ENCODE measurements at places on chromosomes 5 and 9.

GRCh38 chr5:76544268-76544926 is 78.8 kb downstream of the F2RL2 start:
- no peak for DNase-seq

DNA sequence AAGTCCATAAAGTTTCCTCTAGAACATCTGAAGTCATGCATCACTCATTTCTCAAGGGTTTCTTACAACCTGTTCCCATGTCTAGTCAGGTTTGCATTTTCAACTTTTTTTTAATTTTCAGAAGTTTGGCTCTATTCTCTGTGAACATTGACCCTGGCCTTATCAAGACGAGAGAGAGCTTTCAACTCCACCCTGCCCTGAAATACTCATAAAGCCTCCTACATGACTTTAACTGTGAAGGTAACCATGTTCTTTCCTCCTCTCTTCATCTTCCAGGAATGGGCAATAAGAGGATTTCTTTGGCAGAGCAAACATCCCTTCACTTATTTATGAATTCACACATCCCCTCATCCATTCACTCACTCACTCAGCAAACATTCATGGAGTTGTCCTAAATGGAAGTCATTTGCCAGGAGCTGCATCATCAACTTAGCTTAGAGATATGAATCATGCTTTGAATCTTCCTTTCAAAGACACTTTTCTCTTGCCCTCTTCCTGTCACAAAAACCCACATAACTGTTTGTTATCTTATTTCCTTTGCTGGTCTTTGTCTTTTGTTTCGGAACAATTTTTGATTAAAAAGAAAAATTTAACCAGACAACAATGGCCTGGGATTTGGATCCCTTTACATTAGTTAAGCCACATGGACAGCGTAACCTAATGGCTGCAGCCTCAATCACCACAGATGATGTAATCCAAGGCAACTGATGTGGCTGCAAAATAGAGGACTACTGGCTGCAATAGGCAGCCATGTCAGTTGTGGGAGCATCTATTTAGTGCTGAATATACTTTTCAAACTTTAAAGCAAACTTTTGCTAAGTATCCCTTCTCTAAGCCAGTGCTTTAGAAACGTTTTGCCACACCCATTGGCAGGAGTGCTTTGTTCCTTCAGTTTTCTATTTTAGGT is 43.0 kb upstream of the GNAQ start:
- DNase-seq: no peak

- DNase-seq: no peak
These were observed 9.8 kb downstream of the RUSC2 start for GRCh38 chr9:35499701-35500030.

- no peak for DNase-seq
These were observed 29.3 kb upstream of the SPDL1 start for GRCh38 chr5:169554251-169554650.

DNA sequence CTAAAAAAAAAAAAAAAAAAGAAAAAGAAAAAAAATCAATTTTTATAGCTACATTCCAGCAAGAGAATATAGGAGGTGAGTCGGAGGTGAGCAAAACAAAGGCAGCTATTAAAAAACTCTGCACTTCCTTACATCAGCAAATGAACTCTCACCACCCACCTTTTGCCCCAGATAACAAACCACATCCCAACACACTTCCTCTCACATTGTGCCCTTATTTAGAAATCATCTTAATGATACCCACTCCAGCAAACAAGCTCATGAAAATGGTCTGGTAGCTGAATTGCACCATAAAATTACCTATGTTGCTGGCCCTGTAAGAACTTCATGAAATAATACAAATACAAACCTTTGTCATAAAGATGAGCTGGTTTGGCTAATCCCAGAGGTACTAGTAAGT is 82.9 kb downstream of the CEMIP2 start:
- no peak for DNase-seq

DNA sequence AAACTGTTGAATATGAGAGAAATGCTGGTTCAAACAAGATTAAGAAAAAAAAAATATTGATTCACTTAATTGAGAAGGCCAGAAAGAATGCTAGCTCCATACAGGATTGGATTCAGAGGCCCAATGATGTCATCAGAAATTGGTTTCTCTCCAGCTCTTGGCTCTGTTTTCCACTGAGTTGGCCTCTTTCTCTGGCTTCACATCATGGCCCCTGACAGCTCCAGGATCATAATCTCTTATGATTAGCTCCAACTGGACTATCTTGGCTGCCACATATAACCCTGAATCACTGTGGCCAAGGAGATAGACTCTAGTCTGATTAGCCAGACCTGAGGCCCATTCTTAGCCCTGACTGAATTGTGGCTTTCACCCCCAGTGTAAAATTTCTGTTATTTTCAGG is 244.7 kb upstream of the GRAMD2B start:
- peak; percentile 59 for DNase-seq

DNA sequence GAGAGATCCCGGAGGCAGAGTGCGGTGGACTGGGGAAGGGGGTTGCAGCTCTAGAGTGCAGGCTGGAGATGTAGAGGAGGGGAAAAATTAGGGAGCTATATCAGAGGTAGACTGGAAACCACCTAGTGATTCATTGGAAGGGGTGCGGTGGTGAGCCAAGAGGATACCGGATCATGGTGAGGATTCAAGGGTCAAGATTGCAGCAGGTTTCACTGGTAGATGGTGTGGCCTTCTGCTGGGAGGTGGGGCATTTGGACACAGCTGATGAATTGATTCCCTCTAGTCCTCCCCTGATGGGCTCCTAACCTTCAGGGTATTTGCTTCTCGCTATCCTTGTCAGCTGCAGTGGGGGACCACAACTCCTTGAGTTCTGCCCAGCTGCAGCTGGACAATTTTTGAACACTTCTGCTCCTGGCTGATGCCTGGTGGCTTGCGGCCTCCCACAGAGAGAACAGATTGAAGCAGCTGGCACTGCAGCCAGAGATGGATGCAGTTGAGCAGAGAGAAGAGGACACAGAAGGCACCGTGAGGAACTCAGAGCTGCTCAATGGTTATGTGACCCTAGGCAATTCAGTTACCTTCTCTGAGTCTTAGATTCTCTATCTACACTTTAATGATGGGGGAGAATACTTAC is 134.4 kb upstream of the ABCA1 start:
- no peak for DNase-seq

DNA sequence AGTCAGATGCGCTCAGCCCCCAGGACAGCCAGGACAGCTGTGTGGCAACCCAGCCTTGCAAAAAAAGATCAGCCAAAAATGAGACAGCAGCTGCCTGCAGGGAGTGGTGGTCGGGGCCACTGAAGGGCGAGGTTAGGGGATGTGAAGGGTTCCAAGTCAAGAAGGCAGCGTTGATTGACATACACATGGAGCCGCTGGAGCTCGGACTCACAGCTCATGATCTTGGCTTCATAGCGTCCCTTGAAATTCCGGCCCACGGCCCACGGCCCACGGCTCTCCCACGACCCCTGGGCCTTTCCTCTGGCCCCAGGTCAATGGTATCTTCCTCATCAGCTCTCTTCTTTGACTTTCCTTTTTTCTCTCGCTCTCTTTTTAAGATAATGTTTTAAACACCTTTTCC is 390.0 kb upstream of the IRX4 start:
- DNase-seq: no peak

DNA sequence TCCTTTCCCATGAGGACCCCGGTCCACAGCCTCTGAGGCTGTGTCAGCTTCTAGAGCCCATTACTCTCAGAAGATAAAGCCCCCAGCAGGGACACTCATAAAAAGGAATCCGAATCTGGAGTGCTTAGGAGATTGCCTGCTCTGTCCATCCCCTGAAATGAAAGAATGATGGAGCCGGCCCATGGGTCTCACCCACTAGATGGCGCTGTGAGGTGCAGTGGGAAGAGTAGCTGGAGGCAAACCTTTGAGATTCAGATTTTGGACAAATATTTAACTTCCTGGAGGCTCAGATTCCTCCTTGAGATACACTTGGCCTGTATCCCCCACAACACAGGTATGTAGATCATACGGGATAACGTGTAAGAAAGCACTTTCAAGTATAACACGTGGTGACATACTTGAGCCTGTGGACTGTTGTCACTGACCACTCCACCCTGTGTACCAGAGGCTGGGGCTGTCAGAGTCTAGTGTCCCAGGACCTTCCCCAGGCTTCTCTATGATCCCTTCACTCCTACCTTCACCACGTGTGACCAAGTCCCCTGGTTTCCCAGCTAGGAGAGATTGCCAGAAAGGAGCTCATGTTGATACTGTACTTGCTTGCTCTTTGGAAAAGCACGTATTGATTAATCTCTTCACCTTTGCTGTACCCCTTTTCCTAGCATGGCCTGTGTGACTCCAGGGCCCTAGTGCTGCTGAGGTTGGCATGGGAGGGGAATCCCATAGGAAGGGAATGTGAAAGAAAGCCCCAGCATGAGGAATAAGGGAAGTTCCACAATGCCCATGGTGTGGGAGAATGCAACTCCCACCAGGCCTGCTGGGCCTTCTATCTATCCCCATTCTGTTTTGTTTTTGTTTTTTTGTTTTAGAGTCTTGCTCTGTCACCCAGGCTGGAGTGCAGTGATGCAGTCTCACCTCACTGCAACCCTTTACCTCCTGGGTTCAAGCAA is 32.1 kb downstream of the TRMO start:
- DNase-seq: no peak

GRCh38 chr5:66168226-66168625 is 24.1 kb downstream of the SREK1 start:
- DNase-seq: no peak

GRCh38 chr9:113956901-113957300 is 80.8 kb downstream of the ZNF618 start:
- DNase-seq: no peak

GRCh38 chr5:124981901-124982300 is 235.5 kb upstream of the ZNF608 start:
- no peak for DNase-seq

GRCh38 chr9:14089051-14089803 is 224.7 kb downstream of the NFIB start:
- DNase-seq: no peak

DNA sequence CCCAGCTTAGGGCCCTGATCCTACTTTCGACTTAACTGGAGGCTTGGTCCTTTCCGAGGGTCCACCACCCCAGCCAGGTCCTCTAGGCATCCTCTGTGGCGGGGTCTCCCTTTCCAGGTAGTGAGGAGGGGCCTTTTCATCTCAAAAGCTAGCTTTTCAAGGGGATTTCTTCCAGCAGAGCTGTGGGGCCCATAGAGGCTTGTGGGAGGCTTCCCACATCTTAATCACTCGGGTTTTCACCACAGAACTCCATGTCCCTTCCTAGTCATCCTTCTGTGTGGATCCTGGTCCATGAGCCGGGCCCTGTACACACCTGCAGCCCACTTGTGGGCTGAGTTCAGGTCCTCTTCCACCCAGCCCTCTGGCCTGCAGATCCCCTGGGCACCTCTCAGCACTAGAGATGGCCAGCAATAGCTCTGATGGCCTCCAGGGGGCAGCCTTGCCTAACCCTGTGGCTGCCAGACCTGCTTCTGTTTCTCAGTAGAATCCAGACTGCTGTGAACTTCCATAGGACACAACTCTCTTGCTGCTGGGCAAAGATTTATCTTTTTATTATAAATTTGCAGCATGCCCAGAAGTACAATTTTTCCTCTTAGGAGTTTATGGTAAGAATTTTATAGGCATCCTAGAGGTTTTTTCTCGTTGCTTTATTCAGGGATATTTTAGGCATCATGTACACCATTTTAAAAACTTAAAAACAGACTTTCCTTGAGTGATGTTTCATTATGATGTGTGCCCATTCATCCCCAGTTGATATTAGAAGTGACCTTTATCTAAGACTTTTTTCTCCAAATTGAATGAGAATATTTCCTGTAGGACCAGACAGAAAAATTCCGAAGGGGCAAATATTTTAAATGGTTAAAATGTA is 208.9 kb downstream of the TRIO start:
- DNase-seq: peak; percentile 53
